ENCODE measurements at places on chromosomes 5 and 9.

DNA sequence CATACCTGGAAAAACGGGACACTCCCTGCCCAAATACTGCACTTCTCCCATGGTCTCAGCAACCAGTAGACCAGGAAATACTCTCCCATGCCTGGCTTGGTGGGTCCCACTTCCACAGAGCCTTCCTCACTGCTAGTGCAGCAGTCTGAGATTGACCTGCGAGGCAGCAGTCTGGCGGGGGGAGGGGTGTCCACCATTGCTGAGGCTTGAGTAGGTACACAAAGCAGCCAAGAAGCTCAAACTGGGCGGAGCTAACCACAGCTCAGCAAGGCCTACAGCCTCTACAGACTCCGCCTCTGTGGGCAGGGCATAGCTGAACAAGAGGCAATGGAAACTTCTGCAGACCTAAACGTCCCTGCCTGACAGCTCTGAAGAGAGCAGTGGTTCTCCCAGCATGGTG is 191.5 kb upstream of the FTMT start:
- peak; percentile 59 for DNase-seq

DNA sequence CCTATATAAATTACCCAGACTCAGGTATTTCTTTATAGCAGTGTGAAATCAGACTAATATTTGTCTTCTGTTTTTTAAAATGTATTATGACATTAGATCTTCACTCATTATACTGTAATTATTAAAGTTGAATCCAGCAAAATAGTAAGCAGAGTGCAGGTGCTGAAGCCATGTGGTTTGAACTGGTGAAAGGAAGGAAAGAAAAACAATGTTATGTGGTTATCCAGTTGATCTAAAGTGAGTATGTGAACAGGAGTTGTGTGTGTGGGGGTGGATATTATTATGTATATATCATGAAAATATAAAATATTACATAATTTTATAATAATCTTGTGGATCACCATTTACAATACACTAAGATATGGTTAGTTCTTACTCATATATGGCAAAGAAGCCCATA is 593.7 kb downstream of the SEMA5A start:
- no peak for DNase-seq

DNA sequence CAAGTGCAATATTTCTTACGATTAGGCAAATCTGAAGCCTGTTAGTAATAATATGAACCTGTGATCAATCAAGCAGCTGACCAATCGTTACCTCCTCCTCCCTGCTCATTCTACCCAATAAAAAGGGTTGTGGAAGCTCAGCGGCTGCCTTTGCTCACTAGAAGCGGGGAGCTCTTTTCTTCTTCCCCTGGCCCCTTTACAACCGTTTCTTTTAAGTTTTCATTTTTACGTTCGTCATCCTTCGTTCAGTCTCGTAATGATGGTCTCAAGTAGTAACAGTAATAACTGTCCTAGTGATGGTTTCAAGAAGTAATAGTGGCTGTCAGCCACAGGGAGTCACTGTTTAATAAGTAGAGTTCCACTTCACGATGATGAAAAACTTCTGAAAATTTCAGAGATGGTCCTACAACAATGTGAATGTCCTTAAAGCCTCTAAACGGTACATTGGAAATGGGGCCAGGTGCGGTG is 6.2 kb downstream of the UGT3A2 start:
- no peak for DNase-seq

- DNase-seq, result no peak
Measured at GRCh38 chr5:79229357-79230174, 6.4 kb upstream of the JMY start.

DNA sequence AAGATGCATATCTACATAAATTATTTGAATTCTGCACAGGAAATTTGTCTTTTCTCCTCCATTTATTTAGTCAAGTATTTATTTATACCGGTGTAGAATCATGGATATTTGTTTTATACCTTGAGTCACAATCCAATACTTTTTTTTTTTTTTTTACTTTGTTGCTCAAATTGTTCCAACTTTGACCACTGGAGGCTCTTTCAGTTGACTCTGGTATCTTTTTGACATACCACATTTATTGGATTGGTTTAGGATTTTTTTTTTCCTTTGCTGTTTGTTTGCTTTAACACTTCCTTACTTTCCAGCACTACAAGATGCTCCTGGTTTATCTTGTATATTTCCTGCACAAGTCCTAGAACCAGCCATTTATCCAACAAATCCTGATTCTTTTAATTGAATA is 543.1 kb upstream of the RIOK2 start:
- no peak for DNase-seq

- DNase-seq, result no peak
Measured at GRCh38 chr5:136699651-136700050, 334.3 kb upstream of the TRPC7 start.

DNA sequence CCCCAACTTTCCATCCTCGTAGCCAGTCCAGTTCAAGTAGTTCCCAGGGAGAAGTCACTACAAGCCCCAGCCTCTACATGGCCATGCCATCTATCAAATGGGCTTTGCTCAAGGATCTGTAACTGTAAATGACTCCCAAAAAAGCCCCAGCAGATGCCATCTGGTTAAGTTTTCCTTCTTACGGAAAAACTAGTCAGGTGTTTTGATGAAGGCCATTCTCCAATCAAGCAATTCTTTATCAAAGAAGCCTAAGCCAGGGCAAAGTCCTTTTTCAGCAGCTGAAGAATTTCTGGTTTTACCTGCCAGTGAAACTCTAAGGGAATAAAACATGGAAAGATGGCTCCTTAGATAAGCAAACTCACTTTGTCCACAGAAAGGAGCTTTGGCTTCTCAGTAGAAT is 21.9 kb upstream of the ZNF622 start:
- DNase-seq, result no peak

- no peak for DNase-seq
Measured at GRCh38 chr5:154644745-154645411, 110.3 kb upstream of the LARP1 start.

DNA sequence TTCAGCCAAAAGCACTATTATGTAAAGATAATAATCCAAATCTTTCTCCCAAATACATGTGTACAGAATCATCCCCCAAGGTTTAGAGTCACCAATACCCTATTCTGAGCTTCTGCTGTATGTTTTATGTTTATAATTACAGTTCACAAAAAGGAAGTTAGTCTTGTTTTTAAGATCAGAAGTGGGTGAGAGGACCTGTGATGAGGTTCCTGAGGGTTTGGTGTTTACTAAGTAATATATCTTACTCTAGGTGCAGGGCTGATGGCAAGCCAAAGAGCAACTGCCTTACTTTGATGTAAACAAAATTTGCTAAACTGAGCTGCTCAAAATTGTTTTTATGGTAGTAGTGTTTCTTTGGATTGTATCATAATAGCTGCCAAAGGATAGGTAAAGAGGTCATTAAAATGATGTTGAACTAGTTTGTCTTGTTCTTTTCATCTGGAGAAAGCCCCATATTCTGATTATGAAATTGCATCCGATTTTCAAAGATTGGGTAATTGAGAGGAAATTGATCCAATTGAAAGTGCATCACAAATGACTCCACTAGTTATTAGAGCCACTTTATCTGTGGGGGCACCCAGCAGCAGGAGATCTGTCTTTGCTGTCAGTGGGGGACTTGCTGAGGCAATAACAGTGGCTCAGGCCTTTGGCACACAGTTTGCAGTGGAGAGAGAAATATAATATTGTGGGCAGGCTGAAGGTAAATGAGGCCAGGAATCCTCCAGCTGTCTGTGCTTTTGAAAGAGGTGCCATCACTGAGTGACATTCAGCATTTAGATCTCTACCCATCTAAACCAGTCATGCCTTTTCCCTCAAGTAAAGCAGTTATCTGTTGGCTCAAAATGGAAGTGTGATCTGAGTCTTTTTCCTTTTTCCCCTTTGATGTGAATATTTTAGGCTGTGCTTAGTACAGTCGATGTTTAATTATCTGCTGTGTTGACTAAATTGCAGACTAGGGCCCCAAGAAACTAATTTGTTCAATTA is 14.1 kb downstream of the TRIM32 start:
- DNase-seq, result no peak

GRCh38 chr5:179680780-179681401 is at the start of gene CBY3:
Gene CBY3, minus strand, starts transcription at chr5:179681034. Its CDS starts 116 bp downstream, at chr5:179680918.
- DNase-seq, result no peak

GRCh38 chr5:26031481-26031880 is 1006.9 kb downstream of the CDH9 start:
- no peak for DNase-seq

DNA sequence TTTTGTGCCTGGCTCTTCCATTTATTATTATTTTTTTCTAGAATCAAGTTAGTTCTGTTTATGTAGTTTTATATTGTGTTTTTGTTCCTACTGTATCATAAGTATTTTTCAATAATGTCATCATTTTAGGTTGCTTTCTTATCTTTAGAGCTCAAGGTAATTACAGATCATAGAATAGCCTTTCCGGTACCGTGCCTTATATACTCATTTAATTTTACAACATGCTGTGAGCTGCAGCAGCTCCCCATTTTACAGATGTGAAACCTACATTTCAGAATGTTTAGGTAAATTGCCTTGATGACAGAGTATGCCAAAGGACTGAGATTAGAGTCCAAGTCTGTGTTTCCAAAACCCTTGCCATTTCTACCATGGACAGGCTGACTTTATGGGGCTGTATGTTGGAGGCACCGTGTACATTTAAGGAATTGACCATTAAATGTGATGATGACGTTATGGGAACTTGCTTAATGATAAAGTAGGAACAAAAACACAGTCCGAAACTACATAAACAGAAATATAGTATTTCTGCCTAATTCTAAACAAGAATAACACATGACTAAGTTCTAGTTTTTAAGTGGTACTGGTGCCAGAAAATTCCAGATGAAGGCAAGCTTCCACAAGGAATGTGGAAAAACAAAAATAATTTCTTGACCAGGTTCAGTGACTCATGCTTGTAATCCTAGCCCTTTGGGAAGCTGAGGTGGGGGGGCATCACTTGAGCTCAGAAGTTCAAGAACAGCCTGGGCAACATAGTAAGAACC is 97.7 kb downstream of the IQGAP2 start:
- DNase-seq, result no peak

- DNase-seq, result no peak
Measured at GRCh38 chr5:116923344-116923743, 348.7 kb upstream of the SEMA6A start.

DNA sequence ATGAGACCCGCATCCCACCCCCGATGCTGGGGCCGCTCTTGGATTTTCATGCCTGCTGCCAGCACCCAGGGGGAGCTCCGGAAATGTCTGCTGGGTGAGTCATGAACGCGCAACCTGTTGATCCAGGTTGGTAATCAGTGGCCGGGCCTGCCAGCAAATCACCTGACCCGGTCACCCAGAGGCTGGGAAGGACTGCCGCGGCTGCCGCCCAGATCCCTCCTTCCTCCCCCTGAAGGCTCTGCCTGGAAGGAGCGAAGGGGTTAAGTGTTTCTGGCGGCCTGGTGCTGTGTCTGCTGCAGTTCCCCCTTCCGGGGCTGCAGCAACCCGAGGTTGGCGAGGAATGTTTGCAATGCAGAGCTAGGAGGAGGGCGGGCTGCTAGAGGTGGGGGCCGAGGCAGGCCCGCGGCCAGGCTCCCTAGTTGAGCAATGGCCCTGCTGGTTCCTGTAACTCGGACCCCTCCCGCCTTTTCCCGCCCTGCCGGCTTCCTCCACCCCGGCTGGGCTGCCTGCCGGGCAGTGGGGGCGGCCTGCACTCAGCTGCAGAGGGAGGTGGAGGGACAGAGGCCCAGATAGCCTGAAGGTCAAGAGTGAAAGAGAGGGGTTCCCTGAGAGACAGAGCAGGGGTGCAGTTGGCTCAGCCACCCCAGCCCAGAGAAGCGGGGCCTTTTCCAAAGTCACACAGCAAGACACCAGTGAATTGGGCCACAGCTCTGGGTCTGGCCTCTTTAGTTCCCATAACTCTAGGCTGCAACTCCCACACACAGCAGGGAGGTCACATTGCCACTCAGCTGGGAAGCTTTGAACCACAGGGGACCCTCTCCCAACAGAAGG is 156.3 kb upstream of the IER5L start:
- peak; percentile 99 for DNase-seq

DNA sequence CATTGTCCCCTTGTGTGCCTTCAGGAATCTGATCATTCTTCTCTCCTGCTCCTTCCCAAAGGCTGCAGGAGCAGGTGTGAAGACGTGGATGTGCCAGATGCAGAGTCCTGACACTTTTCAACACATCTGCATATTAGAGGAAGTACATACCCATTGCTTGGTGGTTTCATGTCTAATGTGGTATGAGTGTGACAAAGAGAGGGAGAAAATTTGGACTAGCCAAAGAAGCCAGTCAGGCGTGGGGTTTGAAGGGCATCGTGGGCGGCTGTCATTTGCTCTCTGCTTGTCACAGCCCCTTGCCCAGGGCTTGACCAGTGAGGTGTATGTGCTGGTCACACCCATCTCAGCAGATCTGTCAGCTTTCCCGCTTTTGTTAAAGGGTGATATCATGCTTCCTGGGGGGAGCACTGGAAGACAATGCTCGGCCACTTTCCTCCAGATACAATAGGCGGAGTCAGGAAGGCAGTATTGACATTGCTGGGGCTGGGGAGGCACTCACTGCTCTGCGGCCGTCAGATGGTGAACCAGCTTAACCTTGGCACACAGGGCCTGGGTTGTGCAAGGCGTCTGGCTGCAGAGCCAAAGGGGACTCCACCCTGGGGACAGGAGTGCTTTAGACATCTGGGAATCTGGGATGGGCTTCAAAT is 8.6 kb downstream of the TEK start:
- peak; percentile 73 for DNase-seq

DNA sequence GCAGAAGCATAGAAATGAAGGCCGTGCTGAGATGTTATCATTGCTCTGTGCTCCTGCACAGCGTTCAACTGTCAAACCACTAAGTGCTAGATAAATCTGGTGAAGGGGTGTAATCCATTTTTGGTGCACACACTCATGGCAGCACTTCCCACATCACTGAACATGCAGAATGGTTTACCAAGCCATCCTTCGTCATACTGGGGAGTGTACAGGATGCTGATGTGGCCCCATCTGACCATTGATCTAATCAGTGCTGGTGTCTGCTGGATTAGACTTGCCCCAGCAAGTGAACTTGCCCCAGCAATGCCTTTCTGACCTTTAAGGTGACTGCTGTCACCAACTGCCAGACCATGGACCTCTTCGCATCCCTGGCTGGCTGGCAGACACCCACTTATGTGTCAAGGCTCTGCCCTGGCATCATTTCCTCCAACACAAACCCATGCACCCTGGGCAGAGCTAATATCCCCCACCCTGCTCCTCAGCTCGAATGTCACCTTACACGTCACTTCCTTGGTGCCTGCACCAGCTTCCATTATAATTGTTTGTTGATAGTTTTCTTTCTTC is 4.2 kb upstream of the SEMA4D start:
- DNase-seq, result no peak

- no peak for DNase-seq
Measured at GRCh38 chr5:32326216-32326772, 13.6 kb upstream of the MTMR12 start.

GRCh38 chr9:125694478-125694877 is 12.5 kb downstream of the MAPKAP1 start:
- no peak for DNase-seq

GRCh38 chr5:28685794-28686193 is 1647.4 kb upstream of the CDH9 start:
- DNase-seq, result no peak

GRCh38 chr5:140560227-140560626 is 3.0 kb upstream of the SRA1 start:
- no peak for DNase-seq

Data from RWPE2 (cell line).